Mucosa of gallbladder (tissue), 1 donor: ENCODE measurements at places on chromosomes 13 and 19.
A peak's percentile ranks its signal among the peaks of the same experiment; 100 is the strongest.

GRCh38 chr13:74574964-74575728, 440.9 kb upstream of the KLF12 start:
- DNase-seq = no peak

GRCh38 chr13:25180775-25181537, 8.9 kb upstream of the AMER2 start:
- DNase-seq = no peak

DNA sequence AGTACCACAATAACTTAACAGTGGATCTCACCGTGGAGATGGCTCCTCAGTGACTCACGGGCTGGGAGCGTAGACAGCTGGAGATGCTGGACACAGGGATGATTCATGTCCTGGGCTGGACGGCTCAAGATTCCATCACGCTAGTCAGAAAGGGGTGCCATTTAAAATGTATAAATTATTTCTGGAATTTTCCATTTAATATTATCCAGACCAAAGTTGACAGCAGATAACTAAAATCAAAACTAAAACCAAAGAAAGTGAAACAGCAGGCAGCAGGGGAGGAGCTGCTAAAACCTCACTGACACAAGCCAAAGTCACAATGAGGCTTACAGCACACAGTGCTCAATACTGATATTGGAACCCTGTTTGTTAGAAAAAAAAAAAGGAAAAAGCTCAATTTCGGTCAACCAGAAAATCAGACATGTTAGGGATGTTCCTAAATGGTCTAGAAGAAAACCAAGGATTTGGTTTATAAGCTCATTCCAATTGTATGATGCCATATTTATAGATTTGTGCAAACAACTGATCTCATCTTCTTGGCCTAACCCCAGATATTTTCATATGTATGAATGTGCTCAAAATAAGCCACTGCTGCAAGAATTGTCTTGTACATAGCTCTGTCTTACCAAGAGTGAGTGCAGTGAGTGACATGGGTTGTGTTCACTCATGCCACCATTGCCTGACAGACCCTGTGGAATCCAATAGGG, 111.8 kb downstream of the SACS start:
- peak; percentile 16 for DNase-seq

GRCh38 chr13:79405501-79405830, 589 bp downstream of the RBM26 start:
- no peak for DNase-seq

- no peak for DNase-seq
Measured at GRCh38 chr13:50213526-50213925, 198.3 kb downstream of the KCNRG start.

GRCh38 chr19:4556597-4557127, 2.8 kb downstream of the SEMA6B start:
- no peak for DNase-seq

DNA sequence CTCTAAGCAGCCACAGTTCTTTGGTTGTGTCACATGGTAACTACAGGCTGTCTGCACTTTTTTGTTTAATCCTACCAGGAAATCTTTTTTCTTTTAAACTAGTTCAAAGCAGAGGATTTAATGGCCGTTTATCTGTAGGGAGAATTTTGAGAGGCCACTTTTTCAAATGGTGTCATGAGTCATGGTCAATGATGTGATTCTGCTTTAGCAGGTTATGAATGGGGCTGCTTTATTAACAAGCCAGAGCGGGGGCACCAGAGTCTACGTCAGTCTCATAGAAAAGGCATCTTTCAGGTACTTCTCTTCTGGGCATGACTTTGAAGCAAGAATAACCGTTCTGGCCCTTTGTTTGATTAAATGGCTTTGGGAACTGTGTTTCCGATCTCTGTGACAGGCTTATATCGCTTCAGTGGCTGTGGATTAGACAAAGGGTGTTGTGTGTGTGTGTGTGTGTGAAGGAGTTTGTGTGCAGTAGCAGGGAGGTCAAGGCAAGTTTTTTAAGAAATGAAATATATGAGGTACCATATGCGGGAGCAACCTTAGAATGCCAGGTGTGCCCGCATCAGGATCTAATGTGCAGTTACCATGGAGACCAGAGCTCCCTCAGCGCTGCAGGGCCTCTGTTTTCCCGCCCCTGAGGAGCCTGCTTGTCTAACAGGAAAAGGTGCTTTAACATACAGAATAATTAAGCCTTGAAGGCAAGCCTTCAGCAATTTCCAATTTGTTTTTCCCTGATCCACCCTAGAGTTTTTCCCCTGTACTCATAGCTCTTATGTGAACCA, 120.5 kb downstream of the KATNAL1 start:
- no peak for DNase-seq

GRCh38 chr19:6092329-6093286, 17.7 kb downstream of the RFX2 start:
- DNase-seq = peak; percentile 90

GRCh38 chr19:18656337-18657086, 19.7 kb downstream of the KLHL26 start:
- DNase-seq = no peak

- DNase-seq = peak; percentile 49
Measured at GRCh38 chr19:4914736-4915501, 5.6 kb downstream of the UHRF1 start.

GRCh38 chr19:3243819-3244700, 19.6 kb downstream of the CELF5 start:
- DNase-seq = peak; percentile 42

- no peak for DNase-seq
Measured at GRCh38 chr19:49441210-49441959, at the start of gene SLC17A7. Gene SLC17A7 (minus strand): TSS chr19:49441527. CDS start chr19:49441379, 148 bp downstream.

DNA sequence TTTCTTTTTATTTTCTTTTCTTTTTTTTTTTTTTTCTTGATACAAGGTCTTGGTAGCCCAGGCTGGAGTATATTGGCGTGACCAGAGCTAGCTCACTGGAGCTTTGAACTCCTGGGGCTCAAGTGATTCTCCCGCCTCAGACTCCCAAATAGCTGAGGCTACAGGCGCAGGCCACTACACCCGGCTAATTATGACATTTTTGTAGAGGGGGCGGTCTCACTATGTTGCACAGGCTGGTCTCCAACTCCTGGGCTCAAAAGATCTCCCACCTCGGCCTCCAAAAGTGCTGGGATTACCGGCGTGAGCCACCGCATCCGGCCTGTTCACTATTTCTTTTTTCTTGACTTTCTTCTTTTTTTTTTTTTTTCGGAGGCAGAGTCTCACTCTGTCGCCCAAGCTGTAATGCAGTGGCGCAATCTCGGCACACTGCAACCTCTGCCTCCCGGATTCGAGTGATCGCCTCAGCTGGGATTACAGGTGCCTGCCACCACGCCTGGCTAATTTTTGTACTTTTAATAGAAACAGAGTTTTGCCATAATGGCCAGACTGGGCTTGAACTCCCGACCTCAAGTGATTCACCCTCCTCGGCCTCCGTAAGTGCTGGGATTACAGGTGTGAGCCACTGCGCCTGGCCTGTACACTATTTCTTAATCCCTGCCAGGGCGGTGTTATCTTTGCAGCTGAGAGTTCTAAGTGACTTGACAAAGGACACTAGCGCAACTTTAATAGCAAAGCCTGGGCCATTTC, 37.1 kb upstream of the LSM14A start:
- no peak for DNase-seq

- DNase-seq = no peak
Measured at GRCh38 chr13:112061367-112062061, 5.4 kb upstream of the SOX1 start.

GRCh38 chr19:49499030-49499670, 2.9 kb downstream of the RPS11 start:
- no peak for DNase-seq

DNA sequence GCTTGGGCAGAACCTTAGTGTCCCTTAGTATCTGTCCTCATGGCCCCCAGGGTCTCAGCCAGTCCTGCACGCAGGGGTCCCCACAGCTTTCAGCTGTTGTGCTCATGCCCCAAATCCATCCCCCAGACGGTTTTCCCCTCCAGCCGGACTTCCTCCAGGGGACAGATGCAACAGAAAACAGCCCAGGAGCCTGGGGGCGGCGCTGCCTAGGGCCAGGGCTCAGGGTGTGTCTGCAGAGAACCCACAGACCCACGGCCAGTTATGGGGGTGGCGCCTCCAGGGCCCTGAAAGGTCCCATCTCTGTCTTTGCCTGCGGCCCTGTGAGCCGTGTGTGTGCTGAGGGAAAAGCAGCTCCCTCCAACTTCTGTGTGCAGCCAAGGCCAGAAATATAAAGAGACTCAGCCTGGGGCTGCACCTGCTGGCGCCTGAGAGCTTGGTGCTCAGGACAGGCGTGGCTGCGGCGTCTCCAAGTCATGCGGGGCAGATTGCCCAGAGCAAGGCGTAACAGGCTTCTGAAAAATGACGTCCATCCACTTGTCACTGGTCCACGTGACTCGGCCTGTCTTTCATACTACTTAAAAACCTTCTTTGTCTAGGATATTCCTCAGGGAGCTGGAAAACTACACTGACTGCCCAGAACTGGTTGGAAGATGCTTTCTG, 22.1 kb upstream of the F7 start:
- no peak for DNase-seq

DNA sequence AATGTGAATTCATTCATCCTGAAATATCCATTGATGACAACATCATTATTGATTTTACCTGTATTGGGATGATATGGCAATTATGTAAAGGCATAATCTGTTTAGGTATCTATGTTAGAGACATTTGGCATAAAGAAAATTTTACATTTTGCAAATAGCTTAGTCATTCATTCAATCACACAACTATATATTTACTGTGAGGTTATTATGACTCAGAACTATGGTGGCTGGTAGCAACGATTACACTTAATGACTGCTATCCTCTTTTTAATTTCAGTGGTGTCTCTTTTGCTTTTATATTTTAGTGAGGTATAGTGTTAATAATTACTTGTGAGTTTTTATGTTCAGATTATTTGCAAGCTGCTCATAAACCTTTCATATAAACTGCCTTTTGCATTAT, 955.9 kb downstream of the SLITRK6 start:
- no peak for DNase-seq

GRCh38 chr19:342801-343421, 1.7 kb downstream of the MIER2 start:
- DNase-seq = peak; percentile 76

DNA sequence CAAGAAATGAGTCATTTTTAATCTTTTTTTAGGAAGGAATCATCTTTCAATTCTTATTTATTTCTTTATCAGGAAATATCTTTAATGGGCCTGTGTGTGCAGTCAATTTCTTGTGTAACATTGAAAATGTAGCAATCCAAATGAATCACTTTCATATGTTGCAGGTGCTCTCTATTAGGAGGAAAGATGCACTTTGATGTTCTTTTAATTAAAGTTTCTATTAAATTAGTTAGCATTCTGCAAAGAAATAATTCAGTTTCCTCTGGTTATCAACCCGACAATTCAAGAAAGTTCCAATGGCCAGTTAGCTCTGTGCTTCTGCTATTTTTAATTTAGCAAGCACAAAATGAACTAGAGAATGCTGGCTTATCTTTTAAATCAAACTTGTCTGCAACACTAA, 212.0 kb downstream of the PCDH17 start:
- no peak for DNase-seq

DNA sequence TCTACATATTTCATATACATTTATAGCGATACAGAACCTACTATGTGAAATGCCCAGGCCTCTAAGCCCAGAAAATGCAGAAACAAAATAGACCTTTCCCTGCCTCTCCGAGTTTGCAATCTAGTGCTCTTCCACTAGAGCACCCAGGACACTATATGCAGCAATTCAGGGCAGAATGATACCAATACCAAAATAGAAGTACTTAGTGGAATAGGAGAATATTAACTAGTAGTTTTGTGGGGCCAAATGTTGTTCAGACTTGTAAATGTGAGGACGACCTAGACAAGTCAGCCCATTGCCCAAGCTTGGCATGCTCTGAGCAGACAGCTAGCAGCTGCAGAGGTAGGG, 35.8 kb upstream of the FLT1 start:
- DNase-seq = no peak

DNA sequence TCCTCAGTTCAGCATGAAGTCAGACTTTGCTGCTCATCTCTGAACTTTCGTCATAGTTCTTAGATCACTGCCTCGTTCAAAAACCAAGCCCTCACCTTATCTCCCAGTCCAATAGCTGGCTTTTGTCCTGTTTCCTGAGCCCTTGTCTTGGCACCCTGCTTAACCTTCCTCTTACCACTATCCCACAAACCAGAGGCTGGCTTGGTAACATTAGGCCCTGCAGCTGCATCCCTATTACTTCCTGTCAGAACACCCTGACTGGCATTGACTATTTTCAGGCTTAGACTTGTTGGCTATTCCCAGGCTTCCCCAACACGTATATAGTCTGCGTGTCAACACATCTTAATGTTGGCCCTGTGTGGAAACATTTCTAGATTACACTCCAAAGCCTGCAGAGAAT, 172.4 kb downstream of the VWA8 start:
- DNase-seq = no peak

GRCh38 chr13:37788346-37788745, 81.2 kb downstream of the TRPC4 start:
- DNase-seq = no peak

DNA sequence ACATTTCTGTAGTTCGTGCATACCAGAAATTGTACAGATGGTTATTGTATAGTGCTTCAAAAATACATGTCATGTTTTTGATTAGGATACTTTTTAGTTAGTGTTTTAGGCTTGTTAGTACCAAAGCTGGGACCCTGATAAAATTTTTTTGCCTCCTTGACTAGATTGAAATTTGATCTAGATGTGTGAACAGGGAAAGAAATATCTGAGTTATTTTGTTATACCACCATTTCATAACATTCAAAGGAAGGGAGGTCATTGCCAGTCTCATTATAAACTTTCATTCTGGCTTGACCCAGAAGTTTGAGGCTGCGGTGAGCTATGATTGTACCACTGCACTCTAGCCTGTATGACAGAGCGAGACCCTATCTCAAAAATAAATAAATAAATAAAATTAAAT, 9.0 kb downstream of the LMO7 start:
- DNase-seq = no peak

GRCh38 chr19:1449467-1450442, at the start of gene APC2:
Gene APC2 (plus strand): TSS chr19:1450121. CDS start chr19:1453002, 2,881 bp downstream.
- no peak for DNase-seq

- no peak for DNase-seq
Measured at GRCh38 chr13:99265162-99265800, 7.1 kb upstream of the GPR18 start.

GRCh38 chr13:97101912-97102708, 107.8 kb upstream of the OXGR1 start:
- no peak for DNase-seq

DNA sequence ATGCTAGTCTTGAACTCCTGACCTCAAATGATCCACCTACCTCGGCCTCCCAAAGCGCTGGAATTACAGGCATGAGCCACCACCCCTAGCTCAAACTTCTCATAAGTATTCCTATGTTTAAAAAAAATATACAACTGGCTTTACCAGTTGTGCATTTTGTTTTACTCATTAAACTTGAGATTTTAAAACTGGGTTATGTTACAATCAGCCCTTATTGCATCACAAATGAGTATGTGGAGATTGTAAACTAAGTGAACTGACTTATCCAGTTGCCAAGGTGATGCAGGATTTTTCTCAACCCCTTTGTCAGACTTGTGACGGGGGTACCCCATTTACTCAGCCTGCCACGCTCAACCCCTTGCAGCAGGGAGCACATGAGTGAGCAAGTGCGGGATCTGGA, 14.4 kb upstream of the GTF2F2 start:
- DNase-seq = no peak

GRCh38 chr13:38763446-38764381, 76.8 kb downstream of the FREM2 start:
- no peak for DNase-seq
